ACHN (cell line): ENCODE measurements at places on chromosomes 3 and 15.
A peak's percentile ranks its signal among the peaks of the same experiment; 100 is the strongest.

DNA sequence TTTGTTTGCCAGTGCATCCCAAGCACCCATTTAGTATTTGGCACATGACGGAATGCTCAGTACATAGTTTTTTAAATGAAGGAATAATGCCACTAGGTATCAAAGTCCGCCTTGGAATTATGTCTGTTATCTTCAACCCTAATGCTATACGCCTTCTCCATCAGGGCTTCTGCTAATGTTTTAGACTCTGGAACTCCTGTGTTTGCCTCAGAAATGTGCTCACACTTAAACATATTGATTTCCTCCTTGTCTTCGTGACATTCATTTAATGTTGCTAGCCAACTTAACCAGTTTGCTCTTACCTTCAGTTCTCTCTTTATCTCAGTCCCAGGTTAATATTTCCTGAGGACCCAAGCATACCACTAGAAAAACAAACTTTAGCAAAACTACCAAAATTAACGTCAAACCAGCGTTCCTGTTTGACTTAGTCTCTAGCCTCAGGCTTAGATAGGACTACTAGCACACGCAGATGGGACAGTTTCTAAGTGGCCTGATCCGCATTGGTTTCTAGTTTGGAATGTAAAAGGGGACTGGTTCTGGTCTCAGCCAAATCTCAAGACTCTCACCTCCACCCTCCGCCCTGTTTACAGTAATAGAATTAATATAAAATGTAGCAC, 81.4 kb downstream of the IL1RAP start:
- DNase-seq, result no peak

- DNase-seq, result no peak
These were observed 74.3 kb downstream of the LIPC start for GRCh38 chr15:58506064-58506490.

- DNase-seq, result peak; percentile 39
These were observed 1.8 kb upstream of the PLXND1 start for GRCh38 chr3:129608087-129608935.

GRCh38 chr3:49023775-49024174, 1.9 kb downstream of the NDUFAF3 start:
- no peak for DNase-seq

DNA sequence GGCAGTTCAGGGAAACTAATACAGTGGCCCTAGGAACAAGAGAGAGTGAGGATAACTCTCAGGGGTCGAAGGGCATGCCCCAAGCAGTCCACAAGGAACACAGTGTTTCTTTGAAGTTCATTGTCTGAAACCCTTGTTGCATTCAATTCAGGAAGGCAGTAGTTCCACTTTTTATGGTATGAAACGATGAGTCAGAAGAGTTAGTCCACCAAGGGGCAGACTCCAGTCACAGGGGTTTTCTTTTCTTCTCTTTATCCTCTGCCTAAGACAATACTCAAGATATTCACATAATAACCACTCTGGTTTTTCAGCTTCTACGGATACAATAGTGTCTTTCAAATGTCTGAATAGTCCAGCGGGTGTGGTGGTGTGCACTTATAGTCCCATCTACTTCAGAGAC, 23.7 kb upstream of the TICRR start:
- DNase-seq, result no peak

DNA sequence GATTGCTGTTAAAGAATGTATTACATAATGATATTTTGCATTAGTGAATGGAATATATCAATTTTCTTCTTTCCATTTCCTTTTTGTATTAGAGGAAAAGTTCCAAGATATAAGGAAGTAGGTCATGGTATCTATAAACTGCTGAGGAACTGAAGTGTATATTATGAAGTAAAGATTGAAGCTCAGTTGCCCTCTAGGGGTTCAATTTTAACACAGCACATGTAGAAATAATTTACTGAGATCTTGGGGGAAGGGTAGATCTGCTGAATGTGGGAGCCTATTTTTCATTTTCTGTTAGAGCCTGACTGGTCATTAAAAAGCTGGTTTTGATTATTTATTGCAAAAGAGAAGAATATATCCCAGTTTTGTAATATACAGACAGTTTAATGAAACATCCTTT, 45.2 kb downstream of the CMC1 start:
- DNase-seq, result peak; percentile 47

DNA sequence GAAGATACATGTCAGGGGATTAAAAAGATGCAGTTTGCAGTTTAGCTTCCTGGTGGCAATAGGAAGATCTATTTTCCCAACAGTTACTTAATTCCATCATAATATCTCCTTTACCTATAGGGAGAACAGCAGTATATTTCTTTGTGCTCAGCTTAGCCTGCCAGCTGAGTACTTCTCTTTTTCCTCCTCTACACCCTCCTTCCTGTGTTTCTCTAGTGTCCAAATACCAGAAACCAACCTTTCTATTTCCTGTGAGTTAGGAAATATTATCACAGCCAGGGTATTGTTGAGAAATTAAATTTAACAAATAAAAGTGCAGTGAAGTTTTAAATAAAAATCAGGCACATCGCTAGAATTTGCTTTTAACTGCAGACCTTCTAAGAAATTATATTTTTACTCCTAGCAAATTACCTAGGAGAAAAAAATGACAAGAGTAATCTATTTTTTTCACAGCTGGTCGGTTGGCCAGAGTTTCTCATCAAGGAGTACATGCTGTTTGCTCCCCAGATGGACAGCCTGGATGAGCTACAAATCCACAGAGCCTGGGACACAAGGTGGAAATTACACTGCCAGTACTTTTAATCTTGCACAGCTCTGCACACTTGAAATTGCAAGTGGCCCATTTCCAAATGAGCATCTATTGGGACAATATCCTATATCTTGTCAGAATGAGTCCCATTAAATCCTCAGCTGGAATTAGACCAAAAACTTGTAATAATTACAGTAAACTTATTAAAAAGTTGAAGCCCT, 185.2 kb upstream of the CFAP20DC start:
- no peak for DNase-seq

DNA sequence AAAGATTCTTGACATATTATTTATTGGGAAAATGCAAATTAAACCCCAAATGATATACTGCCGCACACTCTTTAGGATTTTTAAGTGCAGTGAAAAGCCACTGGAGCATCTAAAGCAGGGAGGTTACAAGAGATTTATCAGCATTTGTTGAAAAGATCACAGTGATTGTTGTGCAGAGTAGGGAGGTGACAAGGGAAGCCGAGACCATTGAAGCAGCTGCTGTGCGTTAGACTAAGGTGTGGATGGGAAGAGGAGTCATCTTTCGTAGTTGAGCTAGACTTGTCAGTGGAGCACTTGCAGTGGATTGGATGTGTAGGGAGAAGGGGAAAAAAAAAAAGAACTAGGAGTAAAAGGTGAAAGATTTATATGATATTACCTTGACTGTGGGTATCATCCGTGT, 854.6 kb downstream of the NTRK3 start:
- no peak for DNase-seq

- no peak for DNase-seq
These were observed 21.8 kb upstream of the NOX5 start for GRCh38 chr15:68992696-68993095.

DNA sequence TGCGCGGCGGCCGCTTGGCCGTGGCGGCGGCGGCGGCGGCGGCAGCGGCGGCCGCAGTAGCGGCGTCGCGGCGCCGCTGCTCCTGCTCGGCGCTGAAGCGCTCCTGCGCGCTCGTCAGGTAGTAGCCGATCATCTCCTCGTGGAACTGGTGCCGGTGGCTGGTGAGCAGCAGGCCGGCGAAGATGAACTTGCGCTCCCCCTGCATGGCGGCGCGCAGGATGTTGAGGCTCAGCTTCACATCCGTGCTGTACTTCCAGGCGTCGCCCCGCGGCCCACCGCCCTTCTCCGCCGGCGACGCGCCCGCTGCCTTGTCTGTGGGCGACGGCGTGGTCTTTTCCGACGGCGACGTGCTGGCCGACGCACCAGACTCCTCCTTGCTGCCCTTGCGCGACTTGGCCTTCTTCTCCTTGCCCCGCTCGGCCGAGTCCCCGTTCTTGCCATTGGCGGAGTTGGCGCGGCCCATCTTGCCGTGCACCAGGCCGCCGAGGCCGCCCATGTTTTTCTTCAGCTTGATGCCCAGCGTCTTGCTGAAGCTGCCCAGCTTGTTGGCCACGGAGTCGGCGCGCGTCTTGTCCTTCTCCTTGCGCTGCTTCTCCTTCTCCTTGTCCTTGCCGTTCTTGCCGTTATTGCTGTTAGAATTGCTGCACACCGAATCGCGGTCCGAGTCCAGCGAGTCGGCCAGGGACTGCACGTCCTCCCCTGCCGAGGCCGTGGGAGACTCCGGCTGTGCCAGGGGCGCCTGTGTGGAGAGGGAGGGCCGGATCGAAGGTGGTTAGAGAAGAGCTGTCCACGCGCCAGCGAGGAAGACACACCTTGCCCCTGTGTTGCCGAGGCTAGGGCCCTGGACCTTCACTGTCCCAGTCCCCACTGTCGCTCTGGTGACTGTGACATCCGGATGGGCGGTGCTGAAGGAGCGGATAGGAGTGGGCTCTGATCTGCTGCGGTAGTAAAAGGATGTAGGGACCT, 157.6 kb downstream of the KLF13 start:
- no peak for DNase-seq

DNA sequence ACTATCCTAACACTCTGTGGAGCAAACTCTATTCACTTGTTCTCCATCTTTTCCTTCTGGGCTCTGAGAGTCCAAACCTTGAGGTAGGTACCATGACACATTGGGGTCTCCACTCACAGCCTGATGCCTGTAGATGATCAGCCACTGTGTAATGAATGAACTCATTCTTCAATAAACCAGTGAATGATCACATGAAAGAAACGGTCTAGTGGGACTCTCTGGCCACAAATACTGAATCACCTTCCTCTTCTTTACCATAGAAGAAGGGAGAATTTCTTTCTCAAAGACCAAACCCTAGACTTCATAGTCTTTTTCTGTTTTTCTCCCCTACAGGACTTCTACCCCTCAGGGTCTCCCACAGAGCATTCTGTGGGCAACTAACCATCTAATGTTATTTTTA, 20.5 kb upstream of the ABHD2 start:
- peak; percentile 82 for DNase-seq

DNA sequence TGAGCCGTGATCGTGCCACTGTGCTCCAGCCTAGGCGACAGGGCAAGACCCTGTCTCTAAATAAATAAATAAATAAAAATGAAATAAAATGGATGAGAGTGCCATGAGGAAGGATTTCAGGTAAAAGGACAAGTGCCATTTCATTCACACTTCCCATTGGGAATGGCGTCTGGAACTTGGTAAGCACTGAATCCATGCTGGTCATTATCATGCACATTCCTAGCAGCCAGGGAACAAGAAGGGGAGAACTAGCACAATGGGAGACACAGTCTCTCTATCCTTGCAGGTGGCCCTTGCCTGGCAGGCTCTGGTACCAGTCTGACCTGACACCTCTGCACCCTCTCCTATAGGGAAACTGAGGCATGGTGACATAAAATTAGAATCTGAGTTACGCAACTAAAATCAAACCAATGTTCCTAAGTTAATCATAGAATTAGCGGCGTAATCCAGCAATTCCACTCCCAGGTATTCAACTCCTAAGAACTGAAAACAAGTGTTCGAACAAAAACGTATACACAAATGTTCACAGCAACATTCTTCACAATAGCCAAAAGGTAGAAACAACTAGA, 70.8 kb upstream of the MFGE8 start:
- DNase-seq, result no peak

- no peak for DNase-seq
These were observed 4.6 kb upstream of the LMOD3 start for GRCh38 chr3:69126999-69127398.

DNA sequence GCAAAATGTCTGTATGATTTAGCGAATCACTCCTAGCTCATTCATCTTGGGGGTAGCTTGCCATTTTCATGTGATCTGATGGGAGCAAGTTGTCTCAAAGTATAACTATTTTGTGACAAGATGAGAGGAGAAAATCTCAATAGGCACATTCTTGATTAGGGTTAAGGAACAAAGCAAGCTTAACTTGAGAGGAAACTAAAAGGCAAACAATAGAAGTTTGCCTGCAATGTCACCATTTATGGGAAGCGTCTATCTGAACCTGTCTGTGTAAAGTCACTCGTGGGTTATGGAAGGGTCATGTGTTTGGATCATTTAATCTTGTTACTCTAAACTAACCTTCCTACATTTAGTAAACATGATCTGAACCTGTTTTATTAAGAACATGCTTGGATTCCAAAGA, 232.5 kb downstream of the CDIN1 start:
- DNase-seq, result no peak

DNA sequence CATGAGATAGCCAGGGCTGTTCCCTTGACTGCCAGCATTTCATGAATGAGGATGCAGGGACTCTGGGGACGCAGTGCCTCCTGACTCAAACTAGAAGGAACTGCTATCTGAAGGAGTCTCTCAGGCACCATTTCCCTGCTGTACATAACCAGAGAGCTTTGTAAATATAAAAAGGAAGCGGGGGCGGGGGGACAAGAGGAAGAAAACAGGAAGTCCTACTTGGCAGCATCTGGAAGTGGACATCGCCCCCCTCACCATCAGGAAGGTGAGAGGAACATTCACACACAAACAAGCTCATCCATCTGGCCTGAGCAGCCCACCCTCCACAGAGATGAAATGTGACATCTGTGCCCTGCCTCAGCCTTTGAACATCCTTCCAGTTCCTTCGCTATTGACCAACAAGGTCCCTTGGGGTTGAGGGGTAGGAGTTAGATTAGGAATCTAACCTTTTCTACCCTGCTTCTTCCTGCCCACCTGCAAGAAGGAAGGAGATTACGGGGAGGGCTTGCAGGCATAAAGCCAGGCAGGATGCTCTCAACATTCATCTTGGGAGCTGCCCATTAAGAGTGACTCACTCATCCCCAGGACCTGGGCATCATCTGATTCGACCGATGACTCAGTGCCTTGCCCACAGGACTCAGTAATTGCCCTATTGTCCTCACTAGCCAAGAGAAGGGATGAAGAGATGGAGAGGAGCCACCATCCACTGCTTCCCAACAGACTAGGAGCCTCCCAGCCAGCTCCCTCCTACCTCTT, 31.9 kb downstream of the SH3BP5 start:
- DNase-seq, result peak; percentile 59

GRCh38 chr15:48664436-48664835, 18.9 kb upstream of the FBN1 start:
- no peak for DNase-seq

- peak; percentile 47 for DNase-seq
These were observed 25.6 kb downstream of the MITF start for GRCh38 chr3:69764861-69765260.

DNA sequence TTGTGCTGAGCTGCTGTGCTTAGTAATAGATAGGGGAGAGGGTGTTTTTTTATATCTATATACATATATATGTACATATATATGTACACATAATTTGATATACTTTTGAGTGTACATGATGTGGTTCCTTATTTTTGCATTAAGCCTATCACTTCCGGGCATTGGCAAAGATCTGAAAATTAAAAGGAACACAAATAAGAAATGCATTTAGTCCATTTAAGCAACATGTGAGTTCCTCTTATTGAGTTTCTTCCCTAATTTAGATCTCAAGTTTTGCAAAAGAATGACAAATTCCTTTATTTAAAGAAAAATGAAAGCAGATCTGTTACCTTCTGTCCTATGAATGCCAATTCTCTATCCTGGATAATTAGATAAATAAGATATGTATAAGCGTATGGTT, 435.1 kb downstream of the LPP start:
- DNase-seq, result no peak

DNA sequence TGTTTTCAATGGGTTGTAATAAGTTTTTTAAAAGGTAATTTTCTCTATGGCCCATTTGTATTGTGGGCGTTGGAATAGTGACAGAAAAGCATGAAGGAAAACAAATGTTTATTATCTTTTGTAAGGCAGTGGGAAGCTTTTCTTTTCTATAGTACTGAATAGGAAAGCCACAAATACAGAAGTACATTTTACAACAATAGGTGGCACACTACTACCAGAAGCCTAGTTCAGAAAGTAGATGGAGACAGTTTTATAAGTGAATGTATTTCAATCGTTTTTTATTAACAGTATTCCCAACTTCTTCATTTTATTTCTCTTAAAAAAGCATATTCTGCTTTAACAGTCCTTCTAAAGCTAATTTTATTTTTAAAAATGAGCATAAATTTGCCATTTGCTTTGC, 296.7 kb downstream of the PTPRG start:
- DNase-seq, result peak; percentile 25
